Bronchial epithelial cell (primary cell): ENCODE measurements at places on chromosomes 1 and 21.
A peak's percentile ranks its signal among the peaks of the same experiment; 100 is the strongest.

GRCh38 chr1:32393832-32394140, 455 bp downstream of the BSDC1 start:
- DNase-seq = peak; percentile 20

GRCh38 chr1:94793296-94793656, 26.9 kb upstream of the SLC44A3 start:
- no peak for DNase-seq

GRCh38 chr1:85078903-85079302, 30.6 kb upstream of the MCOLN3 start:
- DNase-seq = no peak

DNA sequence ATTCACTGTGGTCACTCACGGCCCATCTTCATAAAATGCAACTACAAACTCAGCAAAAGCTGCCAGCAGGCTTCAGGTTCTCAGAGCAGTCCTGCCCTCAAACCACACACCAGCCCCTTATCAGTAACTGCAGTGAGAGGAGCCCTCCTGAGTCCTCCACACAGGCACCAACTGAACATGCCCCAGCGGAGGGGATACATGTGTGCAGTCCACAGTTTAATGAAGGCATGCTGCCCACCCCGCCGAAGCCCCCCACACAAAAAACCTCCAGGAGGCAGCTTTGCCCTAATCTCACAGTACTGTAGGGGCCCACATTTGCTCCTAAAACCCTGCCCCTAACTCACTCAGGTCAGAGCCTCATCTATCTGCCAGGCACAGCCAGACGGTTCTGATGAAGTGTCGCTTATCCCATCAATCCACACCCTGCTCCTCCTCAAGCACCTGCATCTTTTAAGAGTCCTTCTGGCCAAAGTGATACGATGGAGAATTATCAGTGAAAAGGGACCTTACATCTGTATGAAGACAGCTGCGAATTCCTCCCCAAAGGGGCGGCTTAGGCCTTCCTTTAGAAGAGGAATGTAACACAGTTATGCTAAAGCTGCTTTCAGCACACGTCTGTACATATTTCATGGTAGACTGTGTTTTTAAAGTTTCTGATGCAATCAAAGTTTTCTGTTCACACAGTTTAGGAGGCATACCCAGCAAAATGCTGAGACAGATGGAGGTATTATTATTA, 3.5 kb downstream of the ABCB10 start:
- DNase-seq = no peak

GRCh38 chr1:108841703-108842102, 15.2 kb downstream of the AKNAD1 start:
- no peak for DNase-seq

DNA sequence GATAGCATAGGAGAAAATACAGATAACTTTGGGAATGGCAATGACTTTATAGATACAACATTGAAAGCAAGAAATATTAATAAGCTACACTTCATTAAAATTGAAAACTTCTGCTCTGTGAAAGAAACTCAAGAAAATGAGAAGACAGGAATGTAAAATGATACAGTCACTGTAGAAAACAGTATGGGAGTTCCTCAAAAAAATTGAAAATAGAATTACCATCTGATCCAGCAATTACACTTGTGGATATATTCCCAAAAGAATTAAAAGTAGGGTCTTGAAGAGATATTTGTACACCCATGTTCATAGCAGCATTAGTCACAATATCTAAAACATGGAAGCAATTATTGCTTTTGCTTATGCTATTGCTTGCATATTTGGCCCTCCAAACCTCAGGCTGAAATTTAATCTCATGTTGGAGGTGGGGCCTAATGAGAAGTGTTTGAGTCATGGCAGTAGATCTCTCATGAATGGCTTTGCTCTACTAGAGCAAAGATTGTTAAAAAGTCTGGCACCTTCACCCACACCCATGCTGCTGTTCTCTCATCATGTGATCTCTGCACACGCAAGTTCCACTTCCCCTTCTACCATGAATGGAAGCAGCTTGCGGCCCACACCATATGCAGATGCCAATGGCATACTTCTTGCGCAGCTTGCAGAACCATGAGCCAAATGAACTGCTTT, 15.3 kb upstream of the AHCYL1 start:
- DNase-seq = peak; percentile 81

- peak; percentile 90 for DNase-seq
These were observed 101.6 kb upstream of the PALMD start for GRCh38 chr1:99544328-99544727.

DNA sequence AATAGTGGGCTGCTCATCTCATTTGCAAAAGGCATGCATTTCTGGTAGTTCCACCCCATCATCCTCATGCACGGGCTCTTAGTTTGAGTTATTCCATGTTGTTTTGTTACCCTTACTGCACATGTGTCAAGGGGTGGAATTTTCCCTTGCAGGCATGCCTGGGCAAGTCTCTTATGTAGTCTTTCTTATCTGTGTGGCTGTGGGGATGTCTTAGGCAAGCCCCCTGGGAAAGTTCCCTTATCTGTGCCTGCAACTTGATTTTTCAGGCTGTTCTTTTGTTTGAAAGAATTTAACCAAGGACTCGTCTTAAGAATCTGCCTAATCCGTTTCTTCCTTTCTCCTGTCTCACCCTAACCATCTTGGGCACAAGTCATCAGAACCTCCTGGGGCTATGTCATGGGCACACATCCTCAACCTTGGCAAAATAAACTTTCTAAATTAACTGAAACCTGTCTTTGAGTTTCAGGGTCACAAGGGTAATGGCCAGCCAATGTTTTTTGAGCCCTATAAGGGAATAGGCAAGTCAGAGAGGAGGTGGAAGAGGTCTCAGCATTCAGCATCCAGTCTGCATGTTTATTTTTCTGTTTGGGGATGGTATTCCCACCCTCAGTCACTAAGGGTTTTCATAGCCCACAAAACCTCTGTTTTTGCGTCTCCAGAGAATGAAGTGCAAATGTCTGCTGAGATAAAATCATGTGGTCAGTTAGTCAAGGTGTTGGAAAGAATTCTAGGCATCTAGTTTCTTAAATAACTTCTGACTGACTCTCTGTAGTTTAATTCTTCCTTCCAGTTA, 579.7 kb downstream of the PLA2G4A start:
- peak; percentile 33 for DNase-seq

GRCh38 chr1:6582370-6582769, 2.6 kb downstream of the ZBTB48 start:
- no peak for DNase-seq

DNA sequence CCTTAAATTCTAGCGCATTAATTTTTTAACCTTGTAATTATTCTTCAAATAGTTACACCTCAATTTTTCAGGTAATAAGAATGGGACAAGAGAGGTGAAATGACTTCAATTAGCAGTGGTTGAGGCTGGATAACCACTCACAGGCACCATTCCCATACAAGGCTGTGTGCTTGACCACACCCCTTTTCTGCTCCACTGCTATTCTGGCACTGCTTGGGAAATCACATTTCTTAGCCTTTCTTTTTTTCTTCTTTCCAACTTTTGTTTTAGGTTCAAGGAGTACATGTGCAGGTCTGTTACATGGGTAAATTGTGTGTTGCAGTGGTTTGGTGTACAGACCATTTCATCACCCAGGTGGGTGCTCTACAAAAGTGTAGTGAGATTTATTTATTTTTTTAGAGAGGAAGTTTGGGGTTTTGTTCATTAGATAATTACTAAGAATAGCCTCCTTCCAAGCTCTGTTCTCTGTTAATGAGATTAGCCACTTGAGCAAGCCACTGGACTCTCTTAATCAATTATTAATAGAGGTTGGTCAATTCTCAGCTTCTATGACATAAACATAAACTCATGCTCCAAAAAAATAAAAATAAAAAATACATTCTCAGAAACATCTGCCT, 14.4 kb downstream of the ILDR2 start:
- no peak for DNase-seq

DNA sequence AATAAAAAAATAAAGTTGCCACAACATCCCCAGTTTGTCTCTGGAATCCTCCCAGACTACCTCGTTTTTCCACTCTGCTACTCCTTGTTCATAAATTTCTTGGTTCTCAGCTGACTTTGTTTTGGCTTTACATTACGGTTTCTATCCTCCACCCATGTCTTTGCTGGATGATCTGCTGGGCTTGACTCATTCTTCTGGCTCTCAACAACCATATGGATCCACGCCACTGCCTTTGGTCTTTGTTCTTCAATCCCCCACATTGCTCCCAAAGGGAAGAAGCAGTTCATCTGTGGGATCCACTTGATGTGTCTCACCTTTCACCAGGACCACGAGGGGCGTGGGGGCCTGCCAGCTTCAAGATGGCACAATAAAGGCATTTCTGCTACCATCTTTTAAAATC, 67.1 kb upstream of the NBL1 start:
- DNase-seq = no peak

DNA sequence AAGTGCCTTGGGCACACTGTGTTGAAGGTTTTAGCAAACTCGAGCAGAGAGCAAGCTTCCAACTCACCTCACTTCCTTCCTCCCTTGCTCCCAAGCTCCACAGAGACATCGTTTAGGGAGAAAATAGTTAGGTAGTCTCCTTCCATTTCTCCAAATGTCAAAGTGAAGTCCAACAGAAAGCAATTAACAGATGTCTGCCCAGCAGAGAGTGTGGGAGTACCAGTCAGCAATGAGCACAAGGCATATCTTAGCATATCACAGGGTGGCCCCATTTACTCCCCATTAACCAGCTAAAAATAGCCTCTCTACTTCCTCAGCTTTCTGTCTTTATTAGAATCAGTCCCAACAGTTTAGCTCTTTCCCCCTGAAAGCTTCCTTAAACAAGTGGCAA, 334.2 kb upstream of the CAMK1G start:
- no peak for DNase-seq

GRCh38 chr1:45508295-45509151, 8.4 kb downstream of the MMACHC start:
- DNase-seq = no peak

DNA sequence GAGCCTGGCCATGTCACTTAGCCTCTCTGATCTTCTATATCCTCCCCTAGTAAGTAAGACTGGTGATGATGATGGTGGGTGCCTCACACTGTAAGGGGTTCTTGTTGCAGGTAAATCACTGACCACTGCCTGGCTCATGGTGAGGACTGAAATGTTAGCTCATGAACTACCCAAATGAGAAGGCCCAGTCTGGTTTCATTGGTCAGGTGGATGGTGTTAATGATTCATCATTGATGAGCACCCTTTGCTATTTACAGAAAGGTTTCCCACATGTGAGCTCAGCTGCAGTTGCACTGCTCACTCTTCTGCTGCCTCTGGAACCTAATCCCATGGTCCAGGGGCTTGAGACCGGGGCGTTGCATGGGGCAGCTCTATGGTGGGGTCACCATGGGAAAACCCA, 417.7 kb downstream of the PRDM2 start:
- DNase-seq = peak; percentile 69

GRCh38 chr1:193437785-193438184, 251.4 kb upstream of the B3GALT2 start:
- peak; percentile 98 for DNase-seq

GRCh38 chr1:107833061-107833460, 131.9 kb downstream of the VAV3 start:
- no peak for DNase-seq

DNA sequence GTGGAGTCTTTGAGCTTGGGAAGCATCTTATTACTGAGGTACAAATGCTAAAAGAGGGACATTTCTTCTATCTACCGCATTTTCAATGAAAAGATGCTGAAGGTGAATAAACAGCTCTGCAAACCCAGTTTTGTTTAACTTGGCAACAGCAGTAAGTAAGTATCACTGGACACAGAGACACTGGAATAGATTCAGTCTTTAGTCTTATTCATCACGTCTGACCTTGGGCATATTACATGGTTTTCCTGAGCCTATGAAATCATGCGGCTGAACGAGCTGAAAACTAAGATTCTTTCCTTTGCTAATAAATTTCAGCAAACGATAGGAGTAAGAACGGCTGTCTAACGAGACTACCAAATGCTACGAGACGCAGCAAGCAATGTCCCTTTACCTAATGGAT, 207.4 kb downstream of the GABPA start:
- no peak for DNase-seq

DNA sequence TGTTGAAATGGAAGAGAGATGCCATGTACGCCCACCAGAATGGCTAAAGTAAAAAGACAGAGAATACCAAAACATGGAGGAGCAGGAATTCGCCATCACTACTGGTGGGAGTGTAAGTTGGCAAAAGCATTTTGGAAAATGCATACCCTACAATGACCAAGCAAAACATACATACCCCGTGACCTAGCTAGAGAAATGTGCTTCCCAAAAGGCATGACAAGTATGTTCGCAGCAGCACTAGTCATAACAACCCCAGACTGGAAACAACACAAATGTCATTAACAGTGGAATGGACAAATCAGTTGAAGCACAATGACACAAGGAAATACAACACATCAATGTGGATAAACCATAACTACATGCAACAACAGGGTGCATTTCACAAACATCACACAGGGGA, 27.2 kb downstream of the SYT2 start:
- no peak for DNase-seq

GRCh38 chr1:94013367-94013878, 104.2 kb upstream of the GCLM start:
- DNase-seq = no peak

DNA sequence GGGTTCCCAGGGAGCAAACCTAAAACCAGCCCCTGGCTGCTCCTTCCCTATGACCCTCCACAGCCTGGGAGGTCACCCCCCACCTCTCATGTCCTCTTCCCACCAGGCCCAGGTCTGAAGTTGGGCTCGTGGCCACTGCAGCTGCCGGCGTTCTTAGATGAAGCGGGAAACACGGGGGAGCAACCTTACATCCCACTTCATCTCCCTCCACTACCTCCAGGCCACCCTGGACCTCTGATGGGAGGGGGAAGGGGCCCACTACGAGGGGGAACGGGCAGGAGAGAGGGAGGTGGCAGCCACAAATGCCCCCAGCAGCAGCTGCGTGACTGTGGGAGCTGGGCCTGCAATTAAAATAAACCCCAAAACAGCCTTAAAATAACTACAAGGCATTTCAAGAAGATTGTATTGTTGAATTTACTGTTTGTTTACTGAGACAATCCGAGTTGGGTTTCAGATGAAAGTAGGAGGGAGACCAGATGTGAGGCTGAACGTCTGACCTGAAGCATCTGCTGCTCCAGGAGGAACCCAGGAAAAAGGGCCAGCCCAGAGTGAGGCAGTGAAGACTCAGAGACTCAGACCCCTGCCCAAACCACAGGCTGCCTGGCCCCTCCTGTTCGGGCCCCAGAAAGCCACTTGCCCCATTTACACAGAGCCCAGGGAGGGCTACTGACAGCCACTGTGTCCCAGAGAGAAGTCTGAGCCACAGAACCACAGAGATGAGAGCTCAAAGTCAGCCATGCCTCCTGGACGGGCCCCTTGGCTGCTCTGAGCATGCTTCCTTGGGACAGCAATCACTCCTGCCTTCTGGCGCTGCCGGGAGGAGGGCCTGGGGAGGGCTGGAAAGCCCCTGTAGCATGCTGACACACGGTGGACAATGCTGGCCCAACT, 59.8 kb downstream of the GLIS1 start:
- DNase-seq = no peak

- peak; percentile 90 for DNase-seq
These were observed 9.4 kb downstream of the CORT start for GRCh38 chr1:10459184-10459583.
